ENCODE measurements at places on chromosomes 2 and 18.

- DNase-seq, result peak; percentile 65
Measured at GRCh38 chr2:209556354-209556961, 132.6 kb downstream of the MAP2 start.

DNA sequence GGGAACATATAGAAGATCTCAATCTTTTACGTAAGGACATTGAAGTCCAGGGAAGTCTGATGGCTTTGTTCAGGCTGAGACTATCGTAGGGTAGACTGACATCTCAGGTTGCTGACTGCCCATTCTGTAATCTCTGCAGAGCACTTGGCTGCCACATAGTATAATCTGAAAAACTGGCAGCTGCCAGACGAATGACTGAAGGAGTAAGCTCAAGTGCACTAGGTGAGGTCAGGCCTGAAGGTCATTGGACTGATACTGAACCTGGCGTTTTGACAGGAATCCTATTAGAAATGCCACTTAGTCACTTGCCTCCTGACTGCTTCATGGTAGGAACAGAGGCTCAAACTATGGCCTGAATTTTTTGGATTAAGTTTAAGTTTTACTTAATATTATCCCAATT is 23.5 kb downstream of the GPD2 start:
- DNase-seq, result no peak

- DNase-seq, result no peak
Measured at GRCh38 chr2:222430071-222430470, 5.7 kb downstream of the SGPP2 start.

DNA sequence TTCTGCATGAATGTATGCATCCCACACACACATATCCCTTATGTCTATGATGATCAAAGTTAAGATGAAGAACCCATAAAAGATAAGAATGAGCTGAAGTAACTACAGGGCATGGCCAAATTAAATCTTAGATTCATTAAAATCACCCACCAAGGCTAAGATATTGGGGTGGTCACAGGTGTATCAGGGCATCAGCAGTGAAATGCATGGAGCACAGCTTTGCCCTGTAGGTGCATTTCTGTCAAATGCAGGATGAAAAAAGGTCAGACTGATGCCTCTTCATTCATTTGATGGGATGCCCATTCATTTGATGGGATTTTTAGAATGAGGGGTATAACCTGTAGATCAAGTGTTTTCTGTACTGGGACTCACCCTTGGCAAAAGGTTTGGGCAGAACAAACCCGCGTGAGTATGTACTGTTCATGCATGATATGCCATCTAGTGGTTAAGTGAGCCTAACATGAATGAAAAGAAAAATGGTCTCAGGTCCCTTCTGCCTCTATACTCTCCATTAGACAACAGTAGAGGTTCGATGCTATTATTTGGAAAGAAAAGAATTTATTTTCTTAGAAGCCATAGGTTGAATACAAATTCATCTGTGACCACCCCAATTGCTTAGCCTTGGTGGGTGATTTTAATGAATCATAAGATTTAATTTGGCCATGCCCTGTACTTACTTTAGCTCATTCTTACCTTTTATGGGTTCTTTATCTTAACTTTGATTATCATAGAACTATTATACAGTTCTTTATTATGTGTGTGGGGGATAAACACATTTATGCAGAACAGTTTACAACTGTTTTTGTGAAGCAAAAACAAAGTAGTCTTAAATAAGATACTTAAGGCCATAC is 43.2 kb upstream of the NOSTRIN start:
- DNase-seq, result peak; percentile 62

GRCh38 chr2:69993048-69993565 is 31.7 kb upstream of the ASPRV1 start:
- DNase-seq, result no peak

DNA sequence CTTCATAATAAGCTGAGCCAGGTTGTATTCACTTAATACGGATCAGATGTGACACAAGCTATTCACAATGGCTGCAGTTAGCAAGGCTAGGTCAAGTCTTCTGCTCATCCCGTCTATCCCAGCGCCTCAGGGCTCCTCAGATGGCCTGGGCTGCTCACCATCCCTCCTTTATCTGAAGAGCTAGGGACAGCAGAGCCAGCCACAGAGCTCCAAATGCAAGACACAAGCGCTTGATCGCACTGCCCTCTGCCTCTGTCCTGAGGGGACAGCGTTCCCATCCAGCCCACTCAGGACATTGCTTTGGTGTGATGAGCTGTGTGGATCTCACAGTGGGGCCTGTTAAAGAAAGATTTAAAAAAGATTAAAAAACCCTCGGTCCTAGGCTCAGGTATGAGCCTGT is 254.4 kb upstream of the HS6ST1 start:
- peak; percentile 23 for DNase-seq

GRCh38 chr2:181678861-181679543 is 1.3 kb downstream of the NEUROD1 start:
- no peak for DNase-seq

GRCh38 chr2:219002395-219003266 is 9.4 kb upstream of the CRYBA2 start:
- peak; percentile 20 for DNase-seq

DNA sequence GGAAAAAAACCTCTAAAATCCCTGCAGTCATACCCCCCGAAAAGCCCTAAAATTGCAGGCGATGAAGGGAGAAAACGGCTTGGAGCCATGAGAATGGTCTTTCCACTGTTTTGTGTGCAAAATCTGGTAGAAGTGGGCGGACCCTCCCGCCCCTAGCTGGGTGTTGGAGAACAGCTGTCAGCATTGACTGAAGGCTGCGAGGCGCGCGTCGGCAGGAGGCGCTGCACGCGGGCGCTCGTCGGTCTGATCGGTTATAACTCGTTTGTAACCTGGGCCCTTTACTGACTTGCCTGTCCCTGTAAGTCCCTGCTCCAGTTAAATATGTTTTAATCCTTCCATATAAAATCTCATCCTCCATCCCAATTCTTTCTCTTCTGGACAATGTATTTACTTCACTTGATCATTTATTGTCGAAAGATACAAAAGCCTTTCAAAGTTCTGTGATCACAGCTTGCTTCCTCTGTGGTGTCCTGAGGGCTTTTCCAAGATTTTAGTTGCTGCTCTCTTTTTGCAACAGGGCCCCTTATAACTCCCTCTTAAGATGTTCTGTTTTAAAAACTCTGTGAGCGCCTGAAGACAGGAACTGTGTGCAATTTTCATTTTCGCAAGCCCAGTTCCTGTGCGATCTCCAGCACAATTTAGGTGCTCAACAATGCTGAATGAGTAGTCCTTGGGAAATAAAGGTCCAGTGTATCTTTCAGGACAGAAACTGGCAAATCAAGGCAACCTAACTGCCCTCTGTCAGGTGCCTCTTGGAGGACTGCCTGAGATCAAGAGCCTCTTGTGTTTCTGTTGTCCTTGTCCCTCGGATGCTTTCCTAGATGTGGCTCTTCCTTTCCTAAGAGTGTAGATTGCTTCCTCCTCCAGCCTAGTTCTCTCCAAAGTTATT is 918 bp upstream of the HNRNPLL start:
- DNase-seq, result peak; percentile 80

- DNase-seq, result peak; percentile 72
Measured at GRCh38 chr2:152523091-152523490, 188.1 kb downstream of the FMNL2 start.

GRCh38 chr2:132495881-132496280 is 79.3 kb downstream of the GPR39 start:
- DNase-seq, result no peak

- DNase-seq, result no peak
Measured at GRCh38 chr2:20609995-20610357, 40.9 kb downstream of the HS1BP3 start.

DNA sequence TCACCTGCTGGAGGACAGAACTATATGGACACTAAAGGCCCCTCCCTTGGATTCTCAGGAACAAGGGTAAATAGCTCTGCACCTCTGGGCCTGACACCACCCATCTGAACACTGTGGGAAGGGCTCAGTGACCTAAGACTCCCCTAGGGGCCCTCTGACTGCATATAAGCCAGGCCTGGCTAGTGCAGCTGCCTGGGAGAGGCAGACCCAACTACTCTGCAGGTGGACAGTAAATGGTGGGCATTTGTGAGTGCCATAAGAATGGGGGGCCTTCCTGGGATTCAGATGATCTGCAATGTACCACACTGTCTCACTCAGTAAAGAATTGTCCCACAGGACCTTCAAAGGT is 11.2 kb upstream of the WIPF1 start:
- no peak for DNase-seq

DNA sequence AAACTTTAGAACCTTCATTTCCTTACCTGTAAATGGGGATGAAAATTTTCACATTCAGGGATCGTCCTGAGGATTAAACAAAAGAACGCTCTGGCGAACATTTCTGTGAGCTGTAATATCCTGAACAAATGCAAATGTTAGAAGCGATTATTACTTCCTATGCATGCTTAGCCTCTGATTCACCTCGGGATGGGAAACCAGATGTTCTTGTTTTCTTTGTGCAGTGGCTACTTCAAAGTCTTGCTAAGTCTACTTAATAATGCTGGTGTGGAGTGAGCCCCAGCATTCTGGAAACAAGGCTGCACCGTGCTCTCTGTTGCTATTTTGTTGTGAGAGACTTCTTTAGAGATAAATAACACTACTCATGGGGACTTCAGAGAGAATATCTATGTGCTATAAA is 119.1 kb upstream of the PELI1 start:
- DNase-seq, result peak; percentile 85

DNA sequence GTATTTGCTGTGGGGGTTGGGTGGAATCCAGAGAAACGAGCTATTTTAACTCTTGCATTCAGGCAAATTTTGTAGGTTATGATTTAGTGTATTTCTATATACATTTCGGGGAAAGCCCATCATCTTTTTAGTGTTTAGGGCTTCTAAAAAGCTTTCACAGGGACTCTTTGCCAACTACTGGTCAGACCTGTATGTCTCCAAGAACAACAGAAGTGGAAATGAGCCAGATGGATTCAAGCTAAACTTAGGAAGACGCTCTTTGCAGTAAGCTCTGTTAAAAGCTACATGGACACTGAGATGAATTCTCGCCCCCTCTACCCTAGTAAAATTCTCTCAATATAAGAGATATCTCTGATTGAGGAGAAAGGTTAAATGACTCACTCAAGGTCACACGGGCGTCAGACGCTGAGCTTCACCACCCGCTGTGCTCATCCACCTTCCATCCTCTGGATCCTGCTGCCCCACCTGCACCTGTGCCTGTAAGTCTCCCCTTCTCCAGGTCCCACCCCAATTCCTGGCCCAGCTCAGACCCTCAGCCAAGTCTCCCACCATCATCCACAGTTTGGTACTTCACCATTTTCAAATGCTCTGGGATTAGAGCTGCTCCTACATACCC is 85.6 kb downstream of the MARCHF4 start:
- no peak for DNase-seq

GRCh38 chr18:67846422-67847098 is 330.0 kb upstream of the DSEL start:
- no peak for DNase-seq

GRCh38 chr2:109582928-109583895 is 30.6 kb downstream of the SEPTIN10 start:
- peak; percentile 82 for DNase-seq

DNA sequence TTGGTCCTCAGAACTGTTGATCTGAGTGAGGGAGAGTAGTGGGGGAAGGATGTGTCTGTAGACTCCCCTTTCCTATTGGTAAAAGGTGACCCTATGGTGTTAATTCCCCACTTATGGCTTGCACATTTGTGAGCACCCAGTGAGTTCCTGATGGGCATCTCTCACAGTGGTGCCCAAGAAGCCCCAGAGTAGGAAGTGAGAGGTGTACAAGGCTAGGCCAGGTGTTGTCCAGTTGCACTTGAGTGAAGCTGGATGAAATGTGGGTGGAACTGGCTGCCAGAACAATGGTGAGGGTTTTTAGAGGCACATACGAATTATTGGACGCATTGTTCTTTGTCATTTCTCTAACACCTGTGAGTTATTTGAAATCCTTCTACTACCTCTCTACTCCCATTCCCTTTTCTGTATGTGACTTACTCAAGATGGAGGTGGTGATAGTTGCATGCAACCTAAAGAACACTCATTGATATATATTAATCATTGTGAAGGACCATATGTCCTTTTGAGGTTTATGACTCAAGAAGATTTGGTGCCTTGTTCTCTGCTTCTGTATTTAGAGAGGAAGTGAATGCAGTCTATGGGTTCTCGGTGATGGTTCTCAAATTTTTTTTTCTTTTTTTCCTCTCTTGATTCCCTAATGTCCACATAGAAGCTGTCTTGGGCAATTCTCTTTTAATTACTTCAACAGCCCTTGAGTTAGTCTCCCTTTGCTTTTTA is 162.7 kb downstream of the FSHR start:
- DNase-seq, result no peak

Measured in EH (cell line).